ENCODE measurements at places on chromosomes 7 and 10.
A peak's percentile ranks its signal among the peaks of the same experiment; 100 is the strongest.

- DNase-seq: no peak
Measured at GRCh38 chr10:52420656-52421055, 106.6 kb downstream of the DKK1 start.

DNA sequence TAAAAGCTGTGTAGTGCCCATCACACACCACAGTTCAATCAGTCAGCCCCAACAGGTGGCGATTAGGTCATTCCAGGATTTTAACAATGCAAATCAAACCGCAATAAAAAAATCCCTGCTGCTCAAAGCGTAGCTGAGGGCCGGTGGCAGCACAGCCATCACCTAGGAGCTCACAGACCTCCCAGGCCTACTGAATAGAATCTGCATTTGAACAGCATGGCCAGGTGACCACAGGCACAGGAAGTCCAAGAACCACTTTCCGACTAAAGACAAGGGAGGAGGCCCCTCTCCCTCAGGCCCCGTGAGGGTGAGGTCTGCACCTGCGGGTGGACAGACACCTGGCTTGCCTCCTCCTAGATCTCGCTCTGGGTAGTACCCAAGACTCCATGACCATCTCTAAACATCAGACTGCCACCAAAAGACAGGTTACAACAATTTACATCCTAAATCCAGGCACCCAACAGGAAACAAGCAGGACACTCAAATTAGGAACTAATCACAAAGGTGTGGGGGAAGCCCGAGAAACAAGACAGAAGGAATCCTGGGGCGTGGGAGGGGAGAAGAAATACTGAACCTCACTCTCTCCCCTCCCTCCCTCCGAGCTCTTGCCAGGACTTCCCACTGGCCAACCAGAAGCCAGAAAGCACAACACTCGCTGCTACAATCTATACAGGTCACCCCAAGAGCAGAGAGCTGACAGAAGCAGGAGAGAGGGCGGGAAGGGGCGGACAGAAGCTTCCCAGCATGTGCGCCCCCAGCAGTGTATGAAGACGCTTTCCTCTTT, 19.2 kb downstream of the GNA12 start:
- no peak for DNase-seq

GRCh38 chr7:111413739-111414138, 148.6 kb downstream of the IMMP2L start:
- DNase-seq: no peak

GRCh38 chr7:110522761-110523200, 568.1 kb upstream of the LRRN3 start:
- no peak for DNase-seq

- DNase-seq: no peak
Measured at GRCh38 chr10:76993213-76993612, 644.4 kb downstream of the KCNMA1 start.

DNA sequence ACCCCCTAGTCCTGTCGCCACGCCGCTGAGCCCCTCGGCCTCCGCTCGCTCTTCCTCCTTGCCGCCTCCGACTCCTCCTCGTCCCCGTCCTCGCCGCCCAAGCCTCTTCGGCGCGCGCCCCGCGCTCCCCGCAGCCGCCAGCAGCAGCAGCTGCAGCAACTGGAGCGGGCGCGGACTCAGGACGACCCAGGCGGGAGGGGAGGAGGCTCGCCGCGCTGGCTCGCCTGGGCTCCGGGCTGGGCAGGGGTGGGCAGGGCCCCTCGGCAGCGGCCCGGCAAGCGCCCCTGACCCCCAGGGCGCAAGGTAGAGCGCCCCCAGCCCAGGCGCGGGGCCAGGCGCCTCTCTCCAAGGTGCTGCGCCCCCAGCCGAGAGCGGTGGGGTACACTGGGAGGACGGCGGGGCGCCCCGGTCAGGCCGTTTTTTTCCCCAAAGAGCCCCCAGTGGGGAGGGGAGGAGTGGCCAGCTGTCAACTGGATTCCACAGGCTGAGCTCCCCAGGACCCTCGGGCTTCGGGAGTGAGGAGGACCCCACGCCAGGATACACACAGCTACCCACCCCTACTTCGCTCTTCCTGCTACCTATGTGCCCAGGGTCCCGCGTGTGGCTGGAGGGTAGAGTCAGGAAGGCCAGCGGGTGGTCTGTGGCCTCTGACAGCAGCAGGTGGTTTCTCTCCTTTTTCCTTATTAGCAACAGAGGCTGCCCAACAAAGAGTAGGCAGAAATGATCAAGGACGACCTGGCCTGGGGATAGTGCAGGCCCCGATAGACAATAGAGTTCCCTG, 903 bp upstream of the KCNMA1 start:
- DNase-seq: no peak

- DNase-seq: no peak
Measured at GRCh38 chr7:137983323-137984008, 18.4 kb downstream of the CREB3L2 start.

- no peak for DNase-seq
Measured at GRCh38 chr7:100817097-100817496, 10.2 kb downstream of the EPHB4 start.

DNA sequence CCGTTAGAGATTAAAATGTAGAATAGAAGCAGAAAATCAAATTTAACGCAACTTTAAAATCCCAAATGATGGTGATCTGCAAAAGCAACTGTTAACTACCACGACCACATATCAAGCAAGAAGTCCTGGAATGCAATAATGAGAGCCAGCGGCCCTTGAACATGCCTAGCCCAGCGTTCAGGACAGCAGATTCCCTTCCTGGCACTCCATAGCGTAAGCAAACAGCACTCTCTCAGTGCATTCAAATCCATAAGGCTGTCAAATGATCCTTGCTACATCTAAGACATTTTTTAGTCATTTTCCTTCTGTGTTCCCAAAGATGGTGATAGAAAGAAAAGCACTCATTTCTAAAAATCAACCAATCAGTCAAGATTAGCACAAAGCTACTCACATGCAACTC, 48.1 kb downstream of the CHST15 start:
- no peak for DNase-seq

- DNase-seq: no peak
Measured at GRCh38 chr7:155231941-155232340, 65.7 kb upstream of the INSIG1 start.

DNA sequence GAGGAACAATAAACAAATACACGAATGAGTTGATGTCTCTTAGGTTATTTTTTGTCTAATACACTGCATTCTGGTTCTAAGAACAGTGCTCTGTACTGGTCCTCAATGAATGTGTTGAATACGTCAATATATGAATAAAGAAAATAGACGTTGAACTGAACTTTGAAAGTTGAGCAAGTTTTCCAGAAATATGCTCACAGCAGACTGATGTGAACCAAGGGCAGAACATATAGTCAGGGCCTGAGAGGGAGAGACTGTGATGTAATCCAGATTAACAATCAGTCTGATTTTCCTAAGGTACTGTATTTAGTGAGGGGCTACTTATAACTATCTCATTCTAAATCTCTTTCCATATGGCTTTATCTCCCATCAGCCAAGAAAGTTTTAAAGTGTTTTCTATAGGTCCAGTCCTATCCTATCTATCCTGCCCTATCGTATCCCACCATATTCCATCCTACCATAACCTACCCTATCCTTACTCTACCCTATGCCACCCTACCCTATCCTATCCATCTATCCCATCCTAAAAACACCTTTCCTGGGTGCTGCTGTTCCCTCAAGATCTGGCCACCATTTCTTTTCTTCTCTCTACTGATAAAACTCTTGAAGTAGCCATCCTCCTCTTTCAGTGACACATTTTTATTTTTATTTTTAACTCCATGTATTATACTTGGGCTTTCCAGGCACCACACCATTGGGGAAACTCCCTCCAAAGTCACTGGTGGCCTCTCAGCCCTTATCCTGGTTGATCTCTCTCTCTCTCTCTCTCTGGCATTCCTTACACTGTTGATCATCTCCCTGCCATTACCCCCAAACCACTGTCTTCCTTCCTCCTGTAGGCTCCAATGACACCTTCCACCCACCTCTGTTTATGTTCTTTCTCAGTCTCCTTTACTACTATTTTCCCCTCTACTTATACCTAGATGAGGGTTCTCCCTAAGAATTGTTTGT, 212.3 kb upstream of the SLC26A5 start:
- DNase-seq: no peak

DNA sequence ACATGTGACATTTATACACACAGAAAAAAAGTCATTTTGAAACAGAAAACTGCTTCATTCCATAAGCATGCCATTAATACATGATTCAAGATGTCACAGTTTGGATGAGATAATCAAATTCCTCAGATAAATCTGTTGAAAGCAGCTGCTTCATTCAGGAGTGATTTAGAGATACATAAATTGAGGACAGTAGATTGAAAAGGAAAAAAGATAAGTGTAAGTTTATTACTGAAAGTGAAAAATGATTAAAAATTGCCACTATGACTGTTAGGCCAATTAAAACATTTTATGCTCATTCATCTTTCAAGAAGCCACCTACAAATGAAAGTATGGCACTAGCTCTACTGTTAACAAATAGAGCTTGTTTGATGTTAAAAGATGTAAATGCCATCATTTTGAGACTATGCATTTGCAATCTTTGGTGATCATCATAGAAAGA, 136.9 kb upstream of the CDK6 start:
- DNase-seq: no peak

DNA sequence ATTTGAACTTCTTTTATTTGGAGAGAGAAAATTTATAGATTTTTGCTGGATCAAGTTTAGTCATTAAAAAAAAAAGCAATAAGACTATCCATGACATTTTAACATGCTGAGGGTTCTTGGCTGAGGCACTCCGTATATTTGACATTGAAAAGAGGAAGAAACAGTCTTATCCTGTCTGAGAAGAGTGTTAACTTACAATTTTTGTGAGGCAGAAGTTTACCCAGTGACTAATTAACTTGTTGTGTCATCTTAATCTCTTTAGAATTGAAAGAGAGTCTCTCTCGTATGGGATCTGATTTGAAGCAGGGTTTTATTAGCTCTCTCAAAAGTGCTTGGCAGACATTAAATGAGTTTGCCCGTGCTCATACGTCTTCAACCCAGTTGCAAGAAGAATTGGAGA, 39.3 kb downstream of the SEC23IP start:
- no peak for DNase-seq

- DNase-seq: peak; percentile 65
Measured at GRCh38 chr10:92290076-92290836, 622 bp downstream of the CPEB3 start.

DNA sequence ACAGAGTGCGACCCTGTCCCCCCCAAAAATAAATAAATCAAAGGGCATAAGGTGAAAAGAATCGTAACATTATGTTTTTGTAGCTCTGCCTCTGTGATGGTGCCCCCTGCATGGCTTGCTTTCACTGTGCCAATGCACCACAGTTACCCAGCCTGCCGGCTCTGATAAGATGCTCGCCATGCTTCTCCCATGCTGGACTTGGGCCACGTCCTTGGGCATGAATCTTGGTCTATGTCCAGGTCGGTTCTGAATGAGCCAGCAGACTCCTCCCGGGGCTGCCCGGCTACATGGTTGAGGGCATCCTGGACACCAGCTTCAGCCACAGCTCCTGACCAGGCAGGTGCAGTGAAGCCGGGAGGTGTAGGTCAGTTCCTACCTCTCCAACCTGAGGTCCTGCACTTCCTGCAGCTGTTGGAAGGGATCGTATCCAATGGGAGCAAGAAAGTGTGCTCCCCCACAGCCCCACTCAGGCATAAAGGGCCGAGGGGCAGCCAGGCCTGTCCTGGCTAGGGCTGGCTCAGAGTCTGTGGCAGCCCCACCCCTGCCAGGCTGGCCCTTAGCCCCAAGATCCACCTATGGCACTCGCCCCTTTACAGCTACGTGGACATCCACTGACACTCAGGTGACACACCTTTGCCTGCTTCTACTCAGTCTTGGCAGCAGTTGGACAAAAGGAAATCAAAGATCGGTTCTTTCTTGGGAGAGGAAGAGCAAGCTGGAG, 34.1 kb downstream of the CHST3 start:
- no peak for DNase-seq

DNA sequence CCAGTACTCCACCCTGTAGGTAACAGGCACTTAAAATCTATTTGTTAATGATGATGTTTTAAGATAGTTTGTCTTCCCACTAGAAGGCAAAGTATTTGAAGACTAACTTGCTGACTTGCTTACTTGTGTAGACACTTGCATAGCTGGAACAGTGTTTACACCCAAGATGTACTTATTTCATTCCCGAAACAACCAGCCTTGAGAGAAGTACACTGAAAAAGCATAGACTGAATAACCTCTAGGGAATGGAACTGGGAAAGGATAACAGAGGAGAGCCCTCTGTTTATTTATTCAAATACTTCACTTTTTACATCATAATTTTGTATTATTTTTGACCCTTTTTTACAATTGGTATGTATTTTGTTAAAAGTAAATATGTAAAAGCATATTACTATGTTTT, 33.1 kb upstream of the TMEM26 start:
- no peak for DNase-seq

DNA sequence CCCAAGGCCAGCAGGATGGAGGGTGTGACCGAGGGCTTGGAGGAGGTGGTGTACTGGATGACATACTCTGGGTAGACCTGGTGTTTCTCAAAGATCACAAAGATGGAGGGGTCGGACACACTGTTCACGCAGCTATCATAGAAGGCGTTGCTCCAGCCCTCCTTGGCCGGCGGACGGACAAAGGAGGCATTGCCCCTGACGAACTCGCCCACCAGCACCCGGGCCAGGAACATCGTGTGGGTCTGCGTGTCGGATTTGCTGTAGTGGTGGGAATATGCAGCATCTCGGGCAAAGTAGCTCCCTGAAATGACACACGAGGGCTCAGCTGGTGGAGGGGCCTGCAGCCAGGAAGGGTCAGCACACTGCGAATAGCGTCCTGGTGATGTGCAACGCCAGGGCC, 38.2 kb downstream of the PARP12 start:
- DNase-seq: no peak

GRCh38 chr10:79380125-79380945, 33.1 kb downstream of the PPIF start:
- no peak for DNase-seq

GRCh38 chr10:128054163-128054970, 71.9 kb downstream of the MKI67 start:
- no peak for DNase-seq

DNA sequence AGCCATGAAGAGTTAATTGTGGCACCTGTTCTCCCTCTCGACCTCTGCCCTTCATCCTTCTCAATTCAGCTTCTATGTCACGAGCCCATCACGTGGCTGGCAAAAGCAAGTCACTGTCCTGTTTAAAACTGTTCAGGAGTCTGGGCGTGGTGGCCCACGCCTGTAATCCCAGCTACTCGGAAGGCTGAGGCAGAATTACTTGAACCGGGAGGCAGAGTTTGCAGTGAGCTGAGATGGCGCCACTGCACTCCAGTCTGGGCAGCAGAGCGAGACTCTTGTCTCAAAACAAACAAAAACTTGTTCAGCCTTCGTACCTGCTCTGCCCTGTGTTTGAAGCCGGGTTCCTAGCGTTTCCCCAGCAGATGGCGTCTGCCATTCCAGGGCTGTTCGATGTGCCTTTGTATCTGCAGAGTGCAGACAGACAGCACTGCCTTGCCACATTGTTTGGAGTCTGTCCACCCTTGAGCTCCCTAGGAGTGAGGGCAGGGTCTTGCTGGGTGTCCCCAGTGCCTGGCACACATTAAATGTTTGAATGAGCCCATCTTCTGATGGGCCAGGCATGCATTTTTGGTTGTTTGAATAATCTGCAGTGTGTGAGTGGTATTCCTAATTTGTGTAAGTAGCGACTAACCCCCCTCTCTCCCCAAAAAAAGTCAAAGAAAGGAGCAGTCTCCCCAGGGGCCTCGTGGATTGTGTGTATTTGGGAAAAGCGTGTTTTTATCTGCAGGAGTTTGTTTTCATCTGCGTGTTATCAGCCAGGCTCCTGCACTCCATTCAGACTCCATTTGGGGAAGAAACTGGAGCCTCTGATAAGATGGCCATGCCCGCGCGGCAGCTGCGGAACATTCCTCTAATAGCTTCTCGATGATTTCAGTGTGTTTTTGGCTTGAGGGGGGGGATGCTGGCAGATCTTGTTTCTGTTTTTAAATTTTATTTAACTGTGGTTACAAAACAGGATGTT, 61.2 kb downstream of the DNAJB6 start:
- peak; percentile 45 for DNase-seq

GRCh38 chr10:58967551-58968388, 208.7 kb upstream of the PHYHIPL start:
- no peak for DNase-seq
